ENCODE measurements at places on chromosomes 13 and 19. TPM values are rescaled to one million over a fixed set of nuclear protein-coding genes. Genes with fewer than 3 reads are reported as not detected.

Gene ZNF382
- total RNA-seq: 13.5 TPM

Gene ZNF585A
- 16.4 TPM for total RNA-seq

Gene CRX
- not detected for total RNA-seq

Gene SIGLEC12
- total RNA-seq: not detected

Gene KCNJ14
- total RNA-seq: 0.75 TPM

Gene CGB5
- not detected for total RNA-seq
